ENCODE measurements at places on chromosomes 6 and 20.
A peak's percentile ranks its signal among the peaks of the same experiment; 100 is the strongest.

GRCh38 chr20:50848846-50849673, 54.2 kb downstream of the BCAS4 start:
- no peak for DNase-seq

GRCh38 chr6:170091000-170091638, 199.8 kb downstream of the DLL1 start:
- DNase-seq, result no peak

- no peak for DNase-seq
These were observed 85.0 kb downstream of the DTD1 start for GRCh38 chr20:18672834-18673233.

DNA sequence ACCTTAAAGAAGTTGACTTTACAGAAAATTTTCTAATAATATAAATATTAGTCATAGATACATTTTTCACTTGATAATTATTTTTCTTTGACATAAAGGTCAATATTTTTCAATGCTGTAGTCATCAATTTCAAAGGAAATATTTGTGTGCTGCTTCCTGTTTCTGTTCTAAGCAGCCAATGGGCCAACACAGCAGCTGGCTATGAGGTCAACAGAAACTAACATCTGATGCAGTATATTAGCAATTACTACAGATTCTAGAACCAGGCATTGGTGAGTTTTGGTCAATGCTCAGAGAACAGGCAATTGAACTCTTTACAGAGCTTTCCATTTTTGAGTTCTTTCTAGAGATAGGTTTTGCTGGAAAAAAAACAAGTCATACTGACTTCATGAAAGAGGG, 669.6 kb upstream of the NRSN1 start:
- peak; percentile 36 for DNase-seq

DNA sequence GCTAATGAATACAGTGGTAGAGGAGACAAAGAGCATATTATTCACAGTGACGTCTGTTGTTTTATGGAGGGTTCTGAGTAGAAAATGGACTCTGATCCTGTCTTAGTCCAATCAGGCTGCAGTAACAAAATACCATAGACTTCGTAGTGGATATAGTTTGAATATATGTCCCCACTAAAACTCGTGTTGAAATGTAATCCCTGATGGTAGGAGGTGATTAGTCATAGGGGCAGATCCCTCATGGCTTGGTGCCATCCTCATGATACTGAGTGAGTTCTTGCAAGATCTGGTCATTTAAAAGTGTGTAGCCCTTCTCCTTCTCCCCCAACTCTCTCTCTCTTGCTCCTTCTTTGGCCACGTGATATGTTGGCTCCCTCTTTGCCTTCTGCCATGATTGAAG, 82.5 kb downstream of the CD83 start:
- DNase-seq, result peak; percentile 67

Measured in iris pigment epithelial cell (primary cell).